Left lobe of liver (tissue), 2 donors: ENCODE measurements at places on chromosomes 5 and 9. TPM values are rescaled to one million over a fixed set of nuclear protein-coding genes. Genes with fewer than 3 reads are reported as not detected.

Gene NR5A1
- 0.40 TPM for total RNA-seq

Gene HMCN2
- total RNA-seq: 3.0 TPM

Gene CMYA5
- total RNA-seq: 1.3 TPM

Gene NR6A1
- 2.4 TPM for total RNA-seq

Gene SH3TC2
- total RNA-seq: 0.43 TPM

Gene KIAA0825
- total RNA-seq: 3.1 TPM

Gene EIF4EBP3
- 11.3 TPM for total RNA-seq

Gene CDO1
- total RNA-seq: 130 TPM

Gene EFCAB9
- total RNA-seq: not detected

Gene SPATA31A3
- not detected for total RNA-seq

Gene LRRC26
- total RNA-seq: not detected

Gene TMEM215
- total RNA-seq: not detected

Gene INSL6
- not detected for total RNA-seq

Gene TAF9
- 20.0 TPM for total RNA-seq

Gene MGAT1
- 115 TPM for total RNA-seq

Gene TXNDC8
- total RNA-seq: not detected

Gene DBH
- 16.7 TPM for total RNA-seq

Gene GPR21
- 0.55 TPM for total RNA-seq

Gene PCDHA9
- total RNA-seq: not detected

Gene FAM163B
- total RNA-seq: 2.8 TPM

Gene SLC6A3
- total RNA-seq: not detected

Gene MRPL41
- 100 TPM for total RNA-seq

Gene PRELID2
- 3.3 TPM for total RNA-seq

Gene DOCK8
- 10.6 TPM for total RNA-seq

Gene RXFP3
- total RNA-seq: not detected

Gene PCDHGB6
- total RNA-seq: 2.3 TPM

Gene STKLD1
- 0.83 TPM for total RNA-seq

Gene PCDHGC4
- total RNA-seq: 0.65 TPM

Gene PAIP1
- 32.8 TPM for total RNA-seq

Gene CD72
- total RNA-seq: 0.93 TPM

Gene TRAF2
- total RNA-seq: 7.4 TPM

Gene SPINK6
- not detected for total RNA-seq

Gene WDR36
- total RNA-seq: 12.1 TPM

Gene ARID3C
- total RNA-seq: 8.8 TPM

Gene PCDH12
- 3.0 TPM for total RNA-seq

Gene SCGB3A1
- total RNA-seq: 0.93 TPM

Gene GABRP
- 0.45 TPM for total RNA-seq

Gene CYFIP2
- total RNA-seq: 24.7 TPM

Gene HDHD3
- total RNA-seq: 76.9 TPM

Gene BAAT
- total RNA-seq: 459 TPM

Gene PITX1
- 0.40 TPM for total RNA-seq

Gene GABRA6
- not detected for total RNA-seq

Gene BARHL1
- not detected for total RNA-seq

Gene SLC36A3
- total RNA-seq: not detected

Gene PCDHGA12
- 1.0 TPM for total RNA-seq

Gene MYOT
- not detected for total RNA-seq

Gene SLC25A2
- total RNA-seq: 0.25 TPM
